ENCODE measurements at places on chromosomes 5 and 9.

- DNase-seq, result no peak
Observed at GRCh38 chr5:123261752-123262151, 161.5 kb downstream of the CEP120 start.

GRCh38 chr9:75876999-75877640 is 13.4 kb upstream of the PCSK5 start:
- no peak for DNase-seq

GRCh38 chr9:89752154-89752553 is 147.3 kb downstream of the GADD45G start:
- no peak for DNase-seq

DNA sequence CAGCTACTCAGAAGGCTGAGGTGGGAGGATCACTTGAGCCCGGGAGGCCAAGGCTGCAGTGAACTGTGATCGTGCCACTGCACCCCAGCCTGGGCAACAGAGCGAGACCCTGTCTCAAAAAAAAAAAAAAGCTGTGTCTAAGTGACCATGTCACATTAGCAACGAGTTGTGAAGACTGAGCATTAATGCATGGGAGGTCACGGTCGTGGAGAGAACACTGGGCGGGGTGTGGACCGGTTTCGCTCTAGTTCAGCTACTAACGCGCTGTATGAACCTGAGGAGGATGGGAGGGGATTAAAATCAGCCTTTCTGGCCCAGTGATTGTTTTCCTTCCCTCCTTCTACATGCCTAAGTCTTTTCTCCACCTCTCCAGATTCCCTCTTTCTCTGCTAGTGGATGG is 56.7 kb upstream of the CARTPT start:
- no peak for DNase-seq

- DNase-seq, result no peak
Observed at GRCh38 chr5:19608444-19609002, 379.5 kb downstream of the CDH18 start.

GRCh38 chr9:120310035-120310434 is 269.9 kb downstream of the CDK5RAP2 start:
- DNase-seq, result peak; percentile 34

DNA sequence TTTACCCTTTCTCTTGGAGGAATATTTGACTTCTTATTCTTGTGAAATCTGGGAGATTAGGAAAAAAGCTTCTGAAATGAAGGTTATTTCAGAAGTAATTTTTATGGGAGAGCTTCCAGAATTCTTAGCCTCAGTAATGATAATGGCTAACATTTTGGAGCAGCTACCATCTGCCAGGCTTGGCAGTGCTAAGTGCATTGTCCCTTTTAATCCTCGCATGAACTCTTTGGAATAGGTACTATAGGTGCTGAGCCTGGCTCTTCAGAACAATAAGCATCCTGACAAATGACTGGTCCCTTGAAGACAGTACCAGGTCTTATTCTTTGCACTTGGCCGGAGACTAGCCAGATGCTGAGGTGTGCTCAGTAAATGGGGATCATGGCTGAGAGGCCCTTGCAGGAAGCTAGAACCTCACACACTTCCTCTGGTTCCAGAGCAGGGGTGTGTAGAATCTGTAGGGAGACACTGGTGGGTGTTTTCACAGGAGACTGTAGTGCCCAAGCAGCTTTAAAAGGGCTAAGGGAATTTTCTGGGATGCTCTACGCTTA is 90.7 kb downstream of the RCL1 start:
- no peak for DNase-seq

- no peak for DNase-seq
Observed at GRCh38 chr9:100066539-100066938, 32.3 kb downstream of the ERP44 start.

- no peak for DNase-seq
Observed at GRCh38 chr5:92543201-92543600, 1037.8 kb downstream of the NR2F1-AS1 start.
